Activated CD4-positive, alpha-beta T cell treated with anti-CD3 and anti-CD28 coated beads, Interleukin-2, amount 50 U/mL, for 16 hours (primary cell): ENCODE measurements at places on chromosomes 1 and 21.
A peak's percentile ranks its signal among the peaks of the same experiment; 100 is the strongest.

- DNase-seq: no peak
Measured at GRCh38 chr1:107710005-107710404, 255.0 kb downstream of the VAV3 start.

DNA sequence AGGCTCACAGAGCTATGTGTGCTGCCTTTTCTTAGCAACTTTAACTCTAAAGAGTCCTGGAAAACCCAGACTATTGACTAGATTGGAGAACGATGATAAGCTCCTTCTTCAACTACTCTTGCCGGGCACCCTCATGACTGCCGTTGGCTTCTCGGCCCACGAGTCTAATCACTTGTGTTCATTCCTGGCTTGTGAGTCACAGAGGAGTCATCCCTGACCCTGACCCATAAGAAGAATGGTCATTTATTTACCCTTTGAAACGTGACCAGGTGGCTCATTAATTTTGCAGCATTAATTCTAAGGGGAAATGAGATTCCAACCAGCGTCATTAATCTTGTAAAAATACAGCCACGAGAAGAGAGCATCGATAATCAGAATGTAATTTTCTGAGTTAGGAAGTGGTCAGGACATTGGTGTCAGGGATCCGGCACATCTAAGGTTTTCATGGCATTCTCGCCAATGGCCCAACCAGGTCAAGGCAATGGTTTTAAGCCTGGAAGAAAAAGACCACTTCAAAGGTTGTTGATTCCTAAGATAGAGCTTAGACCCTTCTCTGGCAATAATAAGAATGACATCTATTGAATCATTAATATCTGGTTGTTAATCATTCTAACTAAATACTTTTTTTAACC lies 183.6 kb upstream of the RUNX1 start:
- DNase-seq: no peak

DNA sequence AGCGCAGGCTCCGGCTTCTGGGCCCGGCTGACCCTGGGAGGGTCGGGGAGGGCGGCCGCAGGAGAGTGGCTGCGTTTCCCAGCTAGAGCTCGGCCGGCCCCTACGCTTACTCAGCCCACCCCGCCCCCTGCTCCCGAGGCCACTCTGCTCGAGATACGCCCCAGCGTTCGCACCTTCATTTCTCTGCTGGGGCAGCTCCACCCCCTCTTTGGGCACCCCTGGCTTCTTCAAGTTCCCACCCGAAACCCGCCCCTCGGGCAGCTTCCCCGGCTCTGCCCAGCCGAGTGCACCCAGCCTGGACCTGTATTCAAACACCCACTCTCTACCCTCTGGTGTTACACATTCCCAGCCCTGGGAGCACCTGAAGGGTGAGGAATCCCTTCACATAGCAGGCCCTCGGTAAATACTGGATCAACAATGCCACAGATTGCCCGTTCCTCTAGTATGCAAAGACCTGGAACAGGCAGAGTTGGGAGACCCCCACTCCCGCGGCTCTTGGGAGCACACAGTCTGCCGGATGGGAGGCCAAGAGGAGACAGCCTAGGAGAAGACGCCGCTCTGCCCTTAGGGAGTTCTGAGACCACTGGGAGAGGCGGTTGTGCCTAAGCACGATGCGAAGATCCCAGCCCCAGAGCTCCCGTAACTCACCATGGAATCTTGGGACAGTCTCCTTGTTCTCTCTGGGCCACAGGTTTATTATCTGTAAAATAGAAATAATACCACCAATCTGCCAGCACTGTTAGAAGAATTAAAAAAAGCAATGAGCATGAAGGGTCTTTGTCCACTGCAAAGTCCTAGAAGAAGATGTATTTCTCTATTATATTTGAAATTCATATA lies 566 bp upstream of the PAQR7 start:
- no peak for DNase-seq

GRCh38 chr1:115531631-115532264 lies 110.0 kb upstream of the VANGL1 start:
- no peak for DNase-seq

DNA sequence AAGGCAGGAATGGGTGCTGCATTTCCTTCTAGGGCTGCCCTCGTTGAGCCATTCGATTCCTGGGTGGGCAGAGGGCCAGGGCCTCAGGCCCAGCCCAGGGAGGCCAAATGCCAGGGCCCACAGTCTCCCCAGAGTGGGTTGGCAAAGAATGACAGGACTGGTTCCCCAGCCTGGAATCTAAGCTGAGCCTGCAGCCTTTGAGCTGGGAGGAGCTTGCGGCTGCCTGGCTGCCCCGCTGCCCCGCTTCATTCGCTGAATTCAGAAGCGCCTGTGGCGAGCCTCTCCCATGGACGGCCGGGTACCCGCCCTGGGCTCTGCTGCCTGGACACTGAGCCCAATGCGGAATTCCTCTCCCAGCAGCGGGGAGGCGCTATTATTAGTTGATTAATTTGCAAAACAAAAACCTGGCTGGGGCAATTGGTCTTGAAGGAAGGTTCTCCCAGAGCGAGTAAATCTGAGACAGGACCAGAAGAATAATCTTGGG lies 32.3 kb upstream of the TARDBP start:
- DNase-seq: no peak

DNA sequence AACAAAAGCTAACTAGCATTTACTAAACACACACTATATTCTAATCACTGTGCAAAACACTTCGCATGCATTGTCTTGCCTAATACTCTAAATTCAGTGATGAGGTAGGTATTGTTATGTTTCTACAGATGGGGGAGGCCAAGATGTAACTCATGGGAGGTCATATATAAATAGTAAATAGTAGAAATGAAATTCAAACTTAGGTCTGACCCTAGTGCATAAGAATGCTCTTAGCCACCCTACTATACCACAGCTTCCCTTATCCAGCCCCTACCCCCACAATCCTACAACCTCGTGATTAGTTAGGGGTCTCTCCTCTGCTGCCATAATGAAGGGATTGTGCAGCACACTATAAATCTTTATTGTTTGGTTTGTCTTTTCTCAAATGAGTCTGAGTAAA lies 3.3 kb downstream of the PFDN2 start:
- DNase-seq: no peak

- DNase-seq: no peak
Measured at GRCh38 chr1:59318271-59318860, 21.5 kb downstream of the FGGY start.

DNA sequence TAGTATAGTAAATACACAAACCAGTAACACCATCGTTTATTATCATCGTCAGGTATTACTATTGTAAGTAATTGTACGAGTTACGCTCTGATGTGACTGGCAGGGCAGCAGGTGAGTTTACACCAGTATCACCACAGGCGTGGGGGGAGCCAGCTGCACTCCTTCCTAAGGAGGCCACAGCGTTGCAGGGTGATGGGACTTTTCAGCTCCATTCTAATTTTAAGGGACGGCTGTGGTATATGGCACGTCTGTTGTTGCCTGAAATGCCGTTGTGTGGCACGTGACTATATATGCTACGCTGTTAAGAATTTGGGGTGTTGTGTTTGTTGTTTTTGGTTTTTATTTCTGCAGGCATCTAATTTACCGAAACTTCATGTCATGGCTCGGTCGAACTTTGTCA lies 164.8 kb upstream of the COL6A1 start:
- DNase-seq: no peak

GRCh38 chr1:58874757-58875755 lies 91.2 kb upstream of the JUN start:
- no peak for DNase-seq

DNA sequence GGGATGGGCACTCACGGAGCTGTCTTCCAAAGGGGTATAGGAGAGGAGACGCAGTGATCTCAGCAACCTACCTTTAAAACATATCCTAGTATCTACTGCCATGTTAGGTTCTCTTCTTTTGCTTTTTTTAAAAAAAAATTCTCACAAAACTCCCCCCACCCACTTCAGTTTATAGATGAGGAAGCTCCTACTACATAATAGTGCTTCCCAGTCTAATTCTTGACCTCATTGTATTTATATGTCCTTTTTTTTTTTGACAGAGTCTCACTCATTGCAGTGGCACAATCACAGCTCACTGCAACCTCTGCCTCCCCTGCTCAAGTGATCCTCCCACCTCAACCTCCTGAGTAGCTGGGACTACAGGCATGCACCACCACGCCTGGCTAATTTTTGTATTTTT lies 99.9 kb downstream of the OSBPL9 start:
- DNase-seq: no peak

DNA sequence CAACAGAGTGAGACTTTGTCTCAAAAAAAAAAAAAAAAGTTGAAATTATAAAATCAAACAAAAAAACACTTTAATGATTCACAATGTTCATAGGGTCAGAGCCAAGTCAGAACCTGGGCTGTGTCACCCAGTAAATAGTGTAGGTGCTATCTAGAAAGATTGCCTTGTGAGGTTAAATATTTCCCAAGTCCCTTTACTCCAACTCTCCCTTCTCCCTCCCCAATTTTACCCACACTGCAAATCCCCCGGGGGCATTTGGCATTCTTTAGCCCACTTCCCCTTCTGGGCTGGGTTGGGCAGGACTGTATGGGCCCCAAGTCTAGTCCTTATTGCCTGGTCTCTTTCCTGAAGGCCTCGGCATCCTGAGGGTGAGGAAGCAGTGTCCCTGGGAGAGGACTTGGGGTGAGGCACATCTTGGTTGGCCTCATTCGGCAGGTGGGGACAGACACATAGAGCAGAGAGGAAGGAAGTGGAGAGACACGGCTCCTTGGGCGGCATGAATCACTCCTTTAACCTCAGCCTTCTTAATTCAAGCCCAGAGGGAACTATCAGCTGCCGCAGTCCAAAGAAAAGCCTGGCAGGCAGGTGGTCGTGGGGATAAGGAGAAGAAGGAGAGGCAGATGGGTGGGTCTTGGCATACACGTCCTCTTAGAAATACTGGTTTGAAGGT lies 8.2 kb downstream of the ADORA1 start:
- DNase-seq: peak; percentile 16

DNA sequence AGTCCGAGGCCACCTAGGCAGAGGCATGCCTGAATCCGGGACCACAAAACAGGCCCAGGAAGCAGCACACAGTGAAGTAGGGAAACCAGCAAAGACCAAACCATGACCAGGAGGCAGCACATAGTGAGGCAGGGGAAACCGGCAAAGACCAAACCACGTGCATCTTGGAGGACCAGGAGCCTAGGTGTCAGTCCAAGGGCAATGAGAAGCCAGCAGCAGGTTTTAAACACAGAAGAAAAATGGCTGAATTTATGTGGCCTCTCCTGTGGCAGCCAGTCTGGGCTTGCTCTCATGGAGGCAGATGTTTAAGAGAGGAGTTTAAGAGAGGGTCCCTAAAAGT lies 42.5 kb downstream of the NPHP4 start:
- DNase-seq: no peak
